Sigmoid colon (tissue), 7 donors: ENCODE measurements at places on chromosomes 5 and 9.
A peak's percentile ranks its signal among the peaks of the same experiment; 100 is the strongest.

GRCh38 chr5:128668921-128669320 lies 130.9 kb upstream of the FBN2 start:
- H3K27ac ChIP-seq, result no peak overlapping the region
- no peak for DNase-seq
- H3K4me3 ChIP-seq, result no peak overlapping the region

- DNase-seq, result no peak
- H3K27me3 ChIP-seq, result no peaks in the 10 kb centered on the region
- no peaks in the 10 kb centered on the region for H3K4me1 ChIP-seq
- no peak overlapping the region for H3K27ac ChIP-seq
- no peaks in the 10 kb centered on the region for H3K36me3 ChIP-seq
These were observed 193.2 kb upstream of the RORB start for GRCh38 chr9:74303945-74304344.

GRCh38 chr5:55222092-55222984 lies 4.8 kb downstream of the MCIDAS start:
- peaks cover 75% of the 10 kb centered on the region for H3K27me3 ChIP-seq
- no peak overlapping the region for H3K27ac ChIP-seq
- no peak overlapping the region for H3K4me3 ChIP-seq
- no peaks in the 10 kb centered on the region for H3K36me3 ChIP-seq
- DNase-seq, result no peak

DNA sequence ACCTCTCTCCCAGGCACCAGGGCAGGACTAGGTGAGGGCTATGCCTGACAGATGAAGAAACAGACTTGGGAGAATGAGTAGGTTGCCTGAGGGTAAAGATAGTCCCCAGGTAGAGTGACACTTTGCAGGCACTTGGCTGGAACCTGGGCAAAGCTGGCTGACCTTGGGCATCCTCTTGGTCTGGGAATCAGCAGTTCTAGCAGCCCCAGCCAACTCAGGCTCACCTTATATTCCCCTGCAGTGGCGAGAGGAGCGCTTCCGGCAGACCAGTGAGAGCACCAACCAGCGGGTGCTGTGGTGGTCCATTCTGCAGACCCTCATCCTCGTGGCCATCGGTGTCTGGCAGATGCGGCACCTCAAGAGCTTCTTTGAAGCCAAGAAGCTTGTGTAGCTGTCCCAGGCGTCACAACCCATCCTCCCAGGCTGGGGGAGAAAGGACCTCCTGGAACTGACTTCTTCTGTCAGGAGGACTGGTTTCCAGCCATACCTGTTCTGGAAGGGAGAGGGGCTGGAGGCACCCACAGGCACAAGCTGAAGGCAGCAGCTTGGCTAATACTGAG lies 3.1 kb downstream of the TMED9 start:
- H3K4me1 ChIP-seq, result no peaks in the 10 kb centered on the region
- H3K36me3 ChIP-seq, result peaks cover 36% of the 10 kb centered on the region
- peaks cover 9% of the 10 kb centered on the region for H3K27me3 ChIP-seq
- no peak overlapping the region for H3K4me3 ChIP-seq

GRCh38 chr9:71761938-71762353 lies 6.4 kb downstream of the CEMIP2 start:
- H3K27ac ChIP-seq, result no peak overlapping the region
- H3K27me3 ChIP-seq, result no peaks in the 10 kb centered on the region
- H3K4me3 ChIP-seq, result no peak overlapping the region

DNA sequence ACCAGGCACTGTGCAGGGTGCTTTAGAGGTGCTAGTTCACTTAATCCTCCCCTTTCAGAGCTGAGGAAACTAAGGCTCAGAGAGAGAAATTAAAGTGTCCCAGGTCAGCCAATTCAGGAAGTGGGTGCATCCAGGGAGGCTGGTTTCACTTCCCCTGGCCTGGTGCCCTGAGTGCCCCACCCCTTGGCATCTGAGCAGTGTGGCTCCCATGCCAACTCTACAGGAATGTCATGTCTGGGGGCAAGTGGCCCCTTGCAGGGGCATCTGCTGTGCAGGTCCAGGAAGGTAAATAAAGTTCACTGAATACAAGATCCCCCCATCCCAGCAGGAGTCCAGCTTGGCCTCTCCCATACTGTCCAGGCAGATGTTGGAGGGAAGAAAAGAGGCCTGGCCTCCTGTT lies 4.4 kb upstream of the N4BP3 start:
- H3K4me3 ChIP-seq, result no peak overlapping the region
- peaks cover 10% of the 10 kb centered on the region for H3K4me1 ChIP-seq

- H3K27ac ChIP-seq, result no peak overlapping the region
- no peaks in the 10 kb centered on the region for H3K4me1 ChIP-seq
- no peaks in the 10 kb centered on the region for H3K27me3 ChIP-seq
- no peak overlapping the region for H3K4me3 ChIP-seq
- no peak for DNase-seq
- H3K36me3 ChIP-seq, result no peaks in the 10 kb centered on the region
These were observed 120.0 kb upstream of the HMHB1 start for GRCh38 chr5:143691945-143692290.

DNA sequence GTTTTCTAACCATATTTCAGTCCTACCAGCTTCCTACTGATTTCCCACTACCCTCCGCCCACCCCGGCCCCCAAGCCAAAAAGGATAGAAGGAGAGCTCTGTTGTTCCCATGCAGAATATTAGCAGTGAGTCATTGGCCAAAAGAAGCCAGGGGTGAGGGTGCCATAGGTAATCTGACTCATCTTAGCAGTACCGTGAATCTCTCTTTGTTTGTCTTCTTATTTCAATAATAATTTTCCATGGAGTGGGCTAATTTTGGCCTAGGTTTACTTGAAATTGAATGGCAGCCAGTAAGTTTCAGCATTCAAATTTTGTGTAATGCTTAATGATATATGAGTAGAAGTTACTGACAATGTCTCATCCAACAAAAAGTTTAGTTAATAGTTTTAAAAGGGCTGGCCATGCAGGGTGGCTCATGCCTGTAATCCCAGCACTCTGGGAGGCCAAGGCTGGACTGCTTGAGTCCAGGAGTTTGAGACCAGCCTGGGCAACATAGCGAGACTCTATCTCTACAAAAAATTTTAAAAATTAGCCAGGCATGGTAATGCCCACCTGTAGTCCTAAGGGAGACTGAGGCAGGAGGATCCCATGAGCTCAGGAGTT lies 74.2 kb downstream of the C9orf152 start:
- H3K27ac ChIP-seq, result peak overlapping the region; percentile 50
- no peak overlapping the region for H3K4me3 ChIP-seq
- DNase-seq, result no peak
- no peaks in the 10 kb centered on the region for H3K4me1 ChIP-seq

DNA sequence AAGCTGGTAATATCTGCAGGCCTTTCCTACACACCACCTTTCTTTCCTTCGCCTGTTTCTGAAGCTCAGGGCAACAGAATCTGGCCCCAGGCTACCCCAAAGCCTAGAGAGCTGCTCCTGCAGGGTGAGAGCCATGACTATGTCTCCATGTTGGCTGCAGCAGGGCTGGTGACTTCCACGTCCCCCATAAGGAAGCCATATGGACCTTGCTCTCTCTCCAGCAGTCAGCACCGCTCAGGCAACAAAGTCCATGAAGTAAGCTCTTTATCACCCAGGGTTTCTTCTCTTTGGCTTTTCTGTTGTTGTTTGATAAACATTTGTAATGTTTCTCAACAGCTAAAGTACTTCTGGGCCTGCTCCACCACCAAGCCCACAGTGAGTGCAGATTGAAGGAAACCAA lies 125.2 kb downstream of the SLIT3 start:
- DNase-seq, result no peak
- H3K36me3 ChIP-seq, result no peaks in the 10 kb centered on the region
- no peaks in the 10 kb centered on the region for H3K4me1 ChIP-seq

DNA sequence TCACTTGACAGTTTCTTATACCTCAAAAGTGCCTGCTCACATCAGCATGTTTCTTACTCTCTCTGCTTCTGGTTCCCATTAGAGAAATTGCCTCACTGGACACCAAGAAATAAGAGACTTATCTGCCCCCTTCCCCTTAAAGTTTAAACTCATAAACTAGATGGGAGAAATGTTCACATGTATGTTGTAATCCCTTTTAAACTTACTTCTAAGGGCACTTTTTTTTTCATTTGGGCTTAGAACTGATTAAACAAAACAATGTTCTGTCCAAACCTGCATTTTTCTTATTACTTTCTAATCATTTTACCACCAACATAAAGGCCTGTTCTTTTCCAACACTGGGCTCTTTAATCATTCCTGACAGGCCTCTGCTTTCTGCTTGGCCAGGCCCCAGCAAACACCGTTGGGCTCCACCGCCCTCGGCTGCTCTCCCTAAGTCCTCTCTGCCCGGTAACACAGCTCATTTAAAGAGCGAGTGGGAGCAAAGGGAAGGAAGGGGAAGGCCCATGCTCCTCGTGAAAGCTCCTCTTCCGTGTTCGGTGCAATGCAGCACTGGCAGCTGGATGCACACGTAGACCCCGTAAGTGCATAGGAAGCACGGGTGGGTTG lies 53.4 kb downstream of the ROR2 start:
- H3K27me3 ChIP-seq, result no peaks in the 10 kb centered on the region
- H3K4me3 ChIP-seq, result no peak overlapping the region
- DNase-seq, result peak; percentile 84
- peak overlapping the region; percentile 86 for H3K27ac ChIP-seq
- H3K4me1 ChIP-seq, result peaks cover 95% of the 10 kb centered on the region

DNA sequence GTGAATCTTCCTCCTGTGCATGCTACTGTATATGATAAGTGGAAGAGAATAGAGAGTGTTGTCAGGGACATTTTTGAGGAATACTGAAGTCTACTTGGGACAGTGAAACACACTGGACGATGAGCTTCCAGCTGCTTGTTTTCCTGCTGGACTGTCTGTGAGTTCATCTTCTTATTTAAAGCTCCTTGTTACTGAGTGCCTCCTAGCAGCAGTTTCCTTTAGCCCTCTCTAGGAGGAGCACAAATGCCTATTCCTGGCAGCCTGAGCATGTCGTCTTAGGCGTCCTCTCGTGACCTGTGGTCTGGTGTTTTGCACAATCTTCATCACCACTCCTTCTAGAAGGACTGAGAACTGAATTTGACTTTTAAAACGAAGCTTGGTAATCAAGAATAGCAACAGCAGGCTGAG lies 43.8 kb downstream of the ANKRD33B start:
- H3K4me1 ChIP-seq, result no peaks in the 10 kb centered on the region
- no peaks in the 10 kb centered on the region for H3K27me3 ChIP-seq
- no peaks in the 10 kb centered on the region for H3K36me3 ChIP-seq
- no peak overlapping the region for H3K4me3 ChIP-seq
- H3K27ac ChIP-seq, result peak overlapping the region; percentile 40

- no peak for DNase-seq
- H3K27ac ChIP-seq, result no peak overlapping the region
- H3K4me3 ChIP-seq, result no peak overlapping the region
- H3K36me3 ChIP-seq, result no peaks in the 10 kb centered on the region
- peaks cover 15% of the 10 kb centered on the region for H3K27me3 ChIP-seq
- no peaks in the 10 kb centered on the region for H3K4me1 ChIP-seq
These were observed 30.3 kb downstream of the LMX1B start for GRCh38 chr9:126643945-126644527.

- H3K4me1 ChIP-seq, result no peaks in the 10 kb centered on the region
- H3K36me3 ChIP-seq, result no peaks in the 10 kb centered on the region
- DNase-seq, result peak; percentile 52
These were observed 19.4 kb downstream of the SARDH start for GRCh38 chr9:133718563-133719315.

DNA sequence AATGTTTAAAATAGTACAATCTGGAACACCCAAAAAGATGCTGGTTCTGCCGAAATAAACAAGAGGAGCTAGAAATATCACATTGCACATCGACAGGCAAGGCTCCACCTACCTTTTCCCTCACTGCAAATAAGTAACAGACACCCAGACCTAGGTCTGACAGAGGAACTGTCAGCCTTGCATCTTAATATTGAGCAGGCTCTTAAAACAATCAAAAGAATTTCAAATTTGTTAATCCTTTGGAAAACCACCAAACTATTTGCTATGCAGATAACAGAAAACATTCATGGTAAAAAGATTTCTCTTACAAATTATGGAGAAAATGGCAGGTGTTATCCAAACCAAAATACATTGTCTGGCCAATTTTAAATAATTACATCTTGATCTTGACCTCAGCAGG lies 71.3 kb downstream of the FRMD3 start:
- no peak for DNase-seq
- no peaks in the 10 kb centered on the region for H3K36me3 ChIP-seq
- H3K4me3 ChIP-seq, result no peak overlapping the region
- H3K27me3 ChIP-seq, result no peaks in the 10 kb centered on the region
- no peaks in the 10 kb centered on the region for H3K4me1 ChIP-seq

- peak overlapping the region; percentile 86 for H3K27ac ChIP-seq
- H3K4me3 ChIP-seq, result peak overlapping the region; percentile 55
- no peak for DNase-seq
- H3K4me1 ChIP-seq, result peaks cover 43% of the 10 kb centered on the region
- no peaks in the 10 kb centered on the region for H3K27me3 ChIP-seq
- no peaks in the 10 kb centered on the region for H3K36me3 ChIP-seq
These were observed 5.6 kb upstream of the RNF44 start for GRCh38 chr5:176542596-176543427.

DNA sequence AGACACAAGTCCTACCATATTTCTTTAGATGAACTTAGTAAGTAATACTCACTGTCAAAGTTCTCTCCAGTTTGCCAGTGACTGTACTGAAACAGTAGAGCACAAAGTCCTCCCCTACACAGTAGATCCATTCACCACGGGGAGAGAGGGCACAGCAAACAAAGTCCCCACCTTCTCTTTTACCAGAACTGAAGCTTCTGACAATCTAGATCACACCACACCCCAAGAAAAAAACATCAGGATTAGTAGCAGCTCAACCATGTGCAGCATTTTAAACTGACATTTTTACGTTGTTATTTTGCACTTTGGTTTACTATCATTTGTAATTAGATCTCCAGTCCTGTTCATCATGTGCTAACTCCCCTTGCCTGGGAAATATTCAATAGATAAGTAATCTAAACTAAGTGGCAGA lies 23.0 kb downstream of the DNAJA1 start:
- no peak overlapping the region for H3K27ac ChIP-seq
- H3K4me1 ChIP-seq, result no peaks in the 10 kb centered on the region
- H3K27me3 ChIP-seq, result no peaks in the 10 kb centered on the region
- peaks cover 6% of the 10 kb centered on the region for H3K36me3 ChIP-seq

GRCh38 chr9:122785269-122785668 lies 3.5 kb upstream of the OR5C1 start:
- H3K4me1 ChIP-seq, result no peaks in the 10 kb centered on the region
- no peaks in the 10 kb centered on the region for H3K27me3 ChIP-seq
- H3K4me3 ChIP-seq, result no peak overlapping the region
- no peak for DNase-seq
- H3K27ac ChIP-seq, result no peak overlapping the region

DNA sequence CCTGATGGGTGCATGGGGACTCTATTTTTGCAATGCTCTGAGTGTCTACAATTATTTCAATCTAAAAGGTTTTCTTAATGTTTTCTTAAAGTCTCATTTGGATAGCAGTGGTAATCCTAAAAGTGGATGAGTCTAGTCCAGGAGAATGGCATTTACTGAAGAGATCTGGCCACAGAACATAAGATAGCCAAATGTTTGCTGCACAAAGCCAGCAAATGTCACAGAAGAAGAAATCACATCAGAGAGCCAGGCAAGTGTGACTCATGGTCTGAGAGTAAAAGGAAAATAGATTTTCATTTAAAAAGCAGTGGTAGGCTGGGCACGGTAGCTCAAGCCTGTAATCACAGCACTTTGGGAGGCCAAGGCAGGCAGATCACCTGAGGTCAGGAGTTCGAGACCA lies 352.7 kb upstream of the GRAMD2B start:
- no peak overlapping the region for H3K27ac ChIP-seq
- no peaks in the 10 kb centered on the region for H3K4me1 ChIP-seq
- no peak overlapping the region for H3K4me3 ChIP-seq
- no peaks in the 10 kb centered on the region for H3K36me3 ChIP-seq
